Suppressor macrophage treated with lipopolysaccharide for 1 hour (primary cell): ENCODE measurements at places on chromosomes 12 and 14.

DNA sequence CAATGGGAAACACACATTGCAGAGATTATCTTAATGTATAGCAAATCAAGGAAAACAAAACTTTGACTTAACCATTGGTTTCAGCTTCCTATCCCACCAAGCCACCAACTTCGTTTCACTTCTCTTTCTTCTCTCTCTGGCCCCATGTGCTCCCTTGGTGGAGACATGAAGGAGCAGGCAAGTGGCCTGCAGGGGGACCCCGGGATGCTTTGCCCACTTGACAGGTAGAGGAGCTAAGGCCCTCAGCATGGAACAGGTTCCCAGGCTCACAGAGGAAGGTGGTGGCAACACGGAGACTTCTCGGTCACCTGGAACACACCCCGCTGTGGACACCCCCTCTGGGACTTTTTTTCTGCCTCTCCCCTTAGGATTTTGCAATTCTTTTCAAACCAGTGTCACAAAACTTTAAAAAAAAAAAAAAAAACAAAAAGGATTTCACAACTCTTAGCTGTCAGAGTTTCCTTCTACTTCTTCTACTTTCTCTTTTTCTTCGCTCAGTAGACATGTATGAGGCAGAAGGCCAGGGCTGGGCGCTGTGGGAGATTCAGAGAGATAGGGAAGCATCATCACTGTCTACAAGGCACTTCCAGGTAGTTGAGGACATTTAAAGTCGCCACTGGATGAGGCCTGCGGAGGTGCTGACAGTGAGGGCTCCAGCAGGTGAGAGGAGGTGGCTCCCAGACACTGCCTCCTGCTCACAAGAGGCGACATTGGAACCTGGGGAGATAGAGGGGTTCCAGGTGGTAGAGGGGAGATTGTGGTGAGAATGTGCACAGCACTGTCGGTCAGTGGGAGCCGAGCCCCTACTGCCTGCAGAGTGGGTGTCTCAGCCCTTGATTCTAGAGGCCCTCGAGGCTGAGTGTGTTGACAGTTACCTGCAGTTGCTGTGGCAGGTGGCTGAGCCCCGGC, 119.6 kb downstream of the GCH1 start:
- peak; percentile 82 for DNase-seq

- peak; percentile 83 for DNase-seq
These were observed 6.5 kb upstream of the TMBIM4 start for GRCh38 chr12:66176105-66176900.

- peak; percentile 43 for DNase-seq
These were observed 15.2 kb upstream of the DLK1 start for GRCh38 chr14:100711493-100711892.

DNA sequence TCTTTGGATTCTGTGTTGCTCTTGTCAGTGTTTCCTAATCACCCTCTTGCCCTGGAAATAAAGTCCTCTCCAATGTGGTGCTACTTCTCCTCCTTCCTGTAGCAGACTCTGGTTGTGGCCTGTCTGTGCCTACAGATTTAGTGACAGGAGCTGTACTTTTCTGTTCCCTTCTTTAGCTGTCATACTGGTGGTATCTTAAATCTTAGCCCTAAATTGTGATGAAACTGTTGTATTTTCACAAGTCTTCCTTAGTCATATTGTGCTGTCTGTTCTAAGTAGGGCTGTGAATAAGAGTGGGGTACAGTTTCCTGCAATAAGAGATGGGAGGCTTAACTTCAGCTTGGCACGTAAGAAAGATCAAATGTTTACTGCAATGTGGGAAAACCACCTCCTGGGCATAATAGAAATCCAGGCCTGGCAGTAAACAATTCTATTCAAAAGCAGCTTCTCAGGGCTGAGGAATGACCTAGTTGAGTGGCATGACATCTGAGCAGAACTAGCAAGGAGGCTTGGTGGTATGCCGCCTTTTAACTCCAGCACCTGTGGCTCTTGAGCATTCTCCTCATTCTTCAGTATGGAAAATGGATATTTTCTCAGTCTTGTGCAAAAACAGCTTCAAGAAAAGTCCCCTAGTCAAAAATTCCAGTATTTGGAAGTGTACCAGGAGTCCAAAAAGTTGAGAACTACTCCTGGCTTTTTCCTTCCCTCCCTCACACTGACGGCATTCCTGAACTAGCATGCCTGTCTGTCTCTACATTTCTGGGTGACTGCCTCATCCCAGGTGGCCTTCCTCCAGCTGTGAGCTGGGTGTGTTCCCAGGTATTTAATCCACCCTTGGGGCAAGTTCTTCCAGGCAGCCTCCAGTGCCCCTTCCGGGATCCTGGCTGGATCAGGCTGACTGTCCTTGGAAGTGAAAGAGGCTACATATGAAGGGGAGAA, 19.5 kb downstream of the ANO6 start:
- peak; percentile 78 for DNase-seq
